ENCODE measurements at places on chromosomes 13 and 19.

- DNase-seq: no peak
Measured at GRCh38 chr19:48284896-48285295, 15.0 kb downstream of the ZNF114 start.

DNA sequence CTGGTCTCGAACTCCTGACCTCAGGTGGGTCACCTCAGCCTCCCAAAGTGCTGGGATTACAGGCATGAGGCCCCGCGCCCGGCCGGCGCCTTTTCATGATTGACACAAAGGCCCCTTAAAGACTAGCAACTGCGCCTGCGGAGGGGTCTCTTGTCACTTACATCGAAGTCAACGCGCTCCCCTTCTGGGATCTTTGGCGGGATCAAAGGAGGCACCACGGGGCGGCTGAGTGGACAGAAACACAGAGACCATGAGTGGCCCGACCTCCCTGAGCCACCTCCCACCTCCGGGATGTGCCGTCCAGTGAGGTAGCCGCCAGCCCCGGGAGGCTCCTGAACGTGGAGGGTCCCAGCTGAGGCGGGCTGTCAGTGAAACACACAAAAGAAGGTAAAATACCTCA is 7.3 kb downstream of the TNNT1 start:
- no peak for DNase-seq

- no peak for DNase-seq
Measured at GRCh38 chr13:110498327-110498726, 63.2 kb downstream of the RAB20 start.

DNA sequence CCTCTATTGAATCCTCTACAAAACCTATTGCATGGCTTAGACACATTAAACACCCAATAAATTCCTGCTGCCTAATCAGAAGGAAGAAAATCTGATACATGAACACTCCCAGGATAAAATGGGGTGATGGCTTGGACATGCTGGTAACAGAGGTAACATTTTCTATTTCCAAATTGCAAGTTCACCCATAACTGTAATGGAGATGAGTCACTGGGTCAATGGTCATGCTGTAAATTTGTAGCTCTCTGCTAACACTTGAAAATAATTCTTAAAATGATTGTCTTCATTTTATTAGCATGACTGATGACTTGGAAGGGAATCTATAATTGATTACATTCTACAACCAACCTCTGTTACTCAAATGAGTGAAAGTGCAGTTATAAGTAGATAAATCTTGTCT is 434.1 kb downstream of the FGF14 start:
- no peak for DNase-seq

- DNase-seq: no peak
Measured at GRCh38 chr13:75175575-75175974, 306.4 kb downstream of the TBC1D4 start.

GRCh38 chr13:34346626-34347025 is 528.7 kb downstream of the RFC3 start:
- no peak for DNase-seq

GRCh38 chr13:24282256-24282655 is 27.1 kb upstream of the C1QTNF9 start:
- no peak for DNase-seq

- peak; percentile 34 for DNase-seq
Measured at GRCh38 chr13:76882431-76882830, 3.8 kb downstream of the KCTD12 start.

DNA sequence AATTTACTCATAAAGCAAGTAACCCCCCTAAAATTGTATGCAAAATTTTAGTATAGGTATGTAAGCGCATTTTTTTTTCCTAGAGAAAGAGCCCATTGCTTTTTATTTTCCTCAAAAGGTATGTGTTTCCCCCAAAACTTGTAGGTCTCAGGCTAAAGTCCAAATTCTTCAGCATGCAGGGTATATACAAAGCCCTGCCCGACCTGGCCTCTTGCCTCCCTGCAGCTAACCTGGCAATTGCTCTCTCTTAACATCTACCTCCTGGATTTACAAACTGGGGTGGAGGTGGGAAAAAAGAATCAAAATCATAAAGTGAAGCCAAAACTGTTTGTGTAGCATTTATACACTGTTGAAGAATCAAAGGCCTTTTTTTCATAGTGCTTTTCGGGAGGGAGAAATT is 107.8 kb downstream of the KCNRG start:
- no peak for DNase-seq

DNA sequence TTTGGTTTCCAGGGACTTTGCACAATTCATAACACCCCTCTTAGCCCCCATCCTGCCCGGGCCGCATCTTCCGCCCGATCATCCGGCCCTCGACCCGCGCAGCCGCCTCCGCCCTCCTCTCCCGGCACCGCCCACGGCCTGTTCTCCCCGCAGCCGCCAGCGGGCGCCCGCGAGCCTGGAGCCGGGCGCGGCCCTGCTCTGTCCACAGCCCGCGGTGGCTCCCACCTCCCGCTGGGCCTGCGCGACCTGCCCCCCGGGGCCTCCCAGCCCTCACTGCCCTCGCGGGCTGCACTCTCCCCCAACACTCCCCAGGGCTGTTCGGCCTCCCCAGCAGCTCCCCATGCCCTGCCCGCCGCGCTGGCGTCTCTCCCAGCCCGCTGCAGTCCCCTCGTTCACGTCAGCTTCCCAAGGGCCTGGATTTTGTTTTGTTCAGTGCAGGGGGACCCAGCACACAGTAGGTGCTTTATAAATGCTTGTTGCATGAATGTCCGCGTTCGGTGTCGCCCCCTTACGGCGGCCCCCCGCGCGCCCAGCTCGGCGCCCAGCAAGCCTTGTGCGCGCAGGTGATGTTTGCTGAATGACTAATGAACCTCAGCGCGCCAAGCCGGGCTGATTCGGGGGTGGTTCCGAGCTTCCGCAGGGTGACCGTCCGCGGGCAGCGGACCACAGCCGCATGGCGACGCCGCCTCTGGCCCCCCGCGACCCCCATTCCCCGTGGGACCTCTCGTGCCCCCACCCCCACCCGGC is 4.6 kb upstream of the APC2 start:
- peak; percentile 89 for DNase-seq

- no peak for DNase-seq
Measured at GRCh38 chr19:35013820-35014754, 14.0 kb downstream of the GRAMD1A start.

DNA sequence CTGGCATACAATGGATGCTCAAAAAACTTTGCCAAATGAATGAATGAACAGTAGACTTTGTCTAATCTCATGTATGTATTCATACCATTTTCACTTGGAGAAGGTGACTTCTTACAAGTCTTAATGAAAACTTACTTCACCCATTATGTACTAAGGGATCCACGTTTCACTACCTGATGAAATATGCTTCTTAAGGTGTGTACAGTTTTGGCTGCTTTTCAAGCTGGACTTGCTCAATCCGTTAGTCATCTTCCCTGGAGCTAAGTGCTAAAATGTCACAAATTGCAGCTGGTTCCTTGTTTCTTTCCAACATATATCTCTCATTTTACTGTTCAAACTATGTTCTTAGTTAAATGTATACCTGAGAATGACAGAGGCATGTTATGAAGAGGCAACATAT is 4.2 kb upstream of the CCNA1 start:
- no peak for DNase-seq

DNA sequence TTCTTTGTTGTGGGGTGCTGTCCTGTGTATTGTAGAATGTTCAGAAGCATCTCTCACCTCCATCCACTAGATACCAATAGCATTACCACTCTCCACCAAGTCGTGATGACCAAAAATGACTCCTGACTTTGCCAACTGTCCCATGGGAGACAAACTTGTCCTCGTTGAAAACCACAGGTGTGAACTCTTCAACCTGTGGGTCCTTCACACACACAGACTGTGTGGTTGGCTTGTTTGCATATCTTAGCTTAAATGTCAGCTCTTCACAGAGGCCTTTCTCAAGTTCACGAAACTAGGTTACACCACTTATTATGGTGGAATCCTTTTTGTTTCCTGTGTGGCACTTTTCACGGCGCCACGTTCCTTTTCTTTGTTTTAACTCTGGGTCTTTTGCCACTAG is 6.8 kb downstream of the GPC5 start:
- DNase-seq: no peak

All from heart left ventricle (tissue), 16 donors.